DND-41 (cell line): ENCODE measurements at places on chromosomes 6 and 20.

DNA sequence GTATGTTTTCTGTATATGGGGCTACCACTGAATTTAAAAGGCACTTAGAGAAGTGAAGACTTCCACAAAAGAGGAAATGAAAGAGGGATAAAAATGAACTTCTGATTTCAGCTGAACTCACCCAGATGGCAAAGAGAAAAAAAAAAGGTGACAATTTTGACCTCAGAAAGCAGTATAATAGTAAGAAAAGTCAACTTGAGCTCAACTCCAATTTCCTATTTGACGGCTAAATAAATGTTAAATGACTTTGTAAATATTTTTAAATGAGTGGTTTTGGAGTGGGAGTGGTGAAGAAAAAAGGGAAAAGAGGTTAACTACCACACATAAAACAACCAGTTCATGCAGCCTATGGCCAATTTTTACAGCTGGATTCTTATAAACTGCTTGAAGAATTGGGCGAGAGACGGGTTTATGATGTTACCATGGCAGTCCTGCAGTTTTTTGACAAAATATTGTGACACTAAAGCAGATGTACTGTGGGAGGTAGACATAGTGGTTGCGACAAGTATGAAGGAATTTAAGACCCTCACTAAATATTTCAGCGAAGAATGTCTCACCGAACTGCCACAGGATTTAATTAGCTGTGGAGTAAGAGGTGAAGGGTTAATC lies 49.8 kb upstream of the ADTRP start:
- H3K27ac ChIP-seq = no peak overlapping the region
- no peak for DNase-seq
- no peaks in the 10 kb centered on the region for H3K4me1 ChIP-seq
- no peak overlapping the region for H3K4me3 ChIP-seq
- no peaks in the 10 kb centered on the region for H3K27me3 ChIP-seq
- H3K36me3 ChIP-seq = no peaks in the 10 kb centered on the region

DNA sequence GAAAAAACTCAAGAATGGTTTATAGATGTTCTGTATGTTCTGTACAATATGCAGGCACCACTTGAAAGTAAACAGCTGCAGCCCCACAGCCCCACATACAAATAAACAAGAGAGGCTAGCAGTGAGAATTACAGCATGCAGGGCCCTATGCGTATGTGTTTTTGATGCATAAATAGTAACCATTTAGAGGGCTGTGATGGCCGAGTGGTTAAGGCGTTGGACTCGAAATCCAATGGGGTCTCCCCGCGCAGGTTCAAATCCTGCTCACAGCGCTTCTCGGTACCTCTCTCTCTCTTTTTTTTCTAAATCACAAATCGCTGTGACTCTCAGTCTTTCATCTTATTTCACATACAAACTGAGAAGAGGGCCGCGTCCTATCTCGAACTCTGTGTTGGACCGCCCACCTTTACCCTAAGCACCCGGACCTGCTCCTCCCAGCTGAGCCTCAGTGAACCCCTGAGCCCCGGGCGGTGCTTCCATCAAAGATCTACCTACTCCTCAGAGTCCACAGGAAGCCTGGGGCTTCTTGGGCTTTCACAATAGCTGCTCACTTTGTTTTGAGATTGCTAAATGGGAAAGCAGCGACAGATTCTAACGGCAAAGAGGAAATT lies 37.7 kb upstream of the PRSS16 start:
- no peak for DNase-seq
- H3K4me3 ChIP-seq = no peak overlapping the region
- H3K27me3 ChIP-seq = peaks cover 12% of the 10 kb centered on the region
- H3K27ac ChIP-seq = no peak overlapping the region
- H3K36me3 ChIP-seq = no peaks in the 10 kb centered on the region
- H3K4me1 ChIP-seq = no peaks in the 10 kb centered on the region

DNA sequence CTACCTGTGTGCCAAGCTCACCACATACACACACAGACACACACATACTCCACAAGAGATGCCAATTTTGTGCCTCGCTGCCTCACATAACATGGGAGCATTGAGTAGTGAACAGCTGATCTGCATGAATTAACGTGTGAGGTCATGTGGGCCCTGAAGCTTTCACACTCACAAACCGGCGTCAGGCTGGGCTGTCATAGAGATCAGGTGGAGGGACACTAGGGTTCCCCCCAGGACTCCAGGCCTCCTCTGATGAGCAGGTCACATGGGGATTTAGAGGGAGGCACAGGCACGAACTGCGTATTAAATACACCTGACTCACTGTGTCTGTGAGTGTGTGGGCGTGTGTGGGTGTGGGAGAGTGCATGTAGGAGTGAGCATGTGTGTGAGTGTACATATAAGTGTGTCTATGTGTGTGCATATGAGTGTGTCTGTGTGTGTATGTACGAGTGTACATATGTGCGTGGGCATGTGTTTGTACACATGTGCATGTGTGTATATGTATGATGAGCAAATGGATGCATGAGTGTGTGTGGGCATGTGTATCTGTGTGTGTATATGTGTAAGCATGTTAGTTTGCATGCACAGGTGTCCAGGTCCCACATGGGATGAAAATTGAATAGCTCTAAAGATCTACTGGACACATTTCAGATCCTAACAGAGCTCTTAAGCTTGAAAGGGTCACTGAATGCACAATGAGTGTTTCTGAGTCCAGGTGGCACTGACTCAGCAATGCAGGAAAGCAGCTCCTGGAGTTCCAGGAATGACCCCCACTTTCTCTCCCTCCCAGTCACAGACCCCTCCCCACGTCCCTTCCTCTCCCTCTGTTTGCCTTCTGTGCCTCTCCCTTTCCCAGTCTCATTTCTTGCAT lies 336.6 kb downstream of the PREX1 start:
- no peaks in the 10 kb centered on the region for H3K36me3 ChIP-seq
- DNase-seq = no peak
- no peaks in the 10 kb centered on the region for H3K4me1 ChIP-seq
- H3K27me3 ChIP-seq = peaks cover 9% of the 10 kb centered on the region

DNA sequence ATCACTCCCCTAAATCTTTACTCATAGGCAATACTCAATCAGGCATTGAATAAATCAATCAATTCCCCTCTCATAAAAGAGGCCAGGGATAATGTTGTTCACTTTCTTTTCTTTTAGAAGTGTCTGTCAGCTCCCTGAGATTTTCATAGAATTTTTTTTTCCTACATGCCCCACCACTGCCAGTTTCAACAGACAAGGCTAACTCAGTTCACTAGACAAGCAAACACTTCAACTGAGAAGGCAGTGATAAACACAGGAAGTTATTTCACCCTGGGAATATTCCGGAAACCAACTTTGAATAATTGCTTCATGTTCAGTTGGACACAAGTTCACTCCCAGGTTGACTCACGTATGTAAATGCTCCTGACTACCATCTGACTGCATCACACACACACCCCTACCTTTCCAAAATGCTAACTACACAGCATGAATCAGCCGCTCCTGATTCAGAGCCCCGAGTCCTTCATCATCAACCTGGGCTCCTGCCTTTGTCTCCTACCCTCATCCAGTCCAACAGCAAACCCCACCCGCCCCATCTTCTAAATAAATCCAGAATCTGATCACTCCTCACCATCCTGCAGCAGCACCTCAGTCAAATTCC lies 143.9 kb downstream of the BCAS1 start:
- no peaks in the 10 kb centered on the region for H3K36me3 ChIP-seq
- no peak for DNase-seq
- H3K4me1 ChIP-seq = no peaks in the 10 kb centered on the region
- peaks cover 16% of the 10 kb centered on the region for H3K27me3 ChIP-seq

DNA sequence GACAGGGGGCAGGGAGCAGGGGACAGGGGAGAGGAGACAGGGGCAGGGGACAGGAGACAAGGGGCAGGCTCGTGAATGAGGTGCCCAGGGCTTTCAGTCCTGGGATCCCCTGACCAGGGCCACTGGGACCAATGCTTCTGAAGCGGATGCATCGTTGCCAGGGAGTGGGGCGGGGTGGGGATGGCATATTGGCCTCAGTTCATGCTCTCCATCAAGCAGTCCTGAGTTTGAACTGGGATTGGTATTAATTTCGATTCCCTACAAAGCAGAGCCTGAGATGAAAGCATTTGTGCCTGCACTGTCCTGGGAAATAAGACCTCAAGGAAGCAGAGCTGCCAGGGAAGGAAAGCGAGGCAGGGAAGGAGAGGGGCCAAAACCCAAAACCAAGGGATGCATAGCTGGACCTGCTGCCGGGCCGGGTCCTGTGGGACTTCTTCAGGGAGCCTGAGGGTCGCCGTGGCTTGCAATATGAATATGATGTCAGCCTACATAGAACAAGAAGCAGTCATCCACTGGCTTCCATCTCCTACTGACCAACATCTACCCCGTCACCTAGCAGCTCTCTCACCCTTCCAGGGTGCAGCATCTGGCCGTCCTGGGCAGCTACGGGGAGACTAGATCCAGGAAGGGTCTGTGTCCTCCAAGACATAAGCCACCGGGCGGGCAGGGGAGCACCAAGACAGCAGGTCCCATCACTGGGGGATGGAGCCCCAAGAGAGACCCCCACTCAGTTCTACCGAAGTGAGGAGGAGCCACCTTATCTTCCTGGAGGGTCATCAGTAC lies 233.3 kb downstream of the SYNDIG1 start:
- no peaks in the 10 kb centered on the region for H3K36me3 ChIP-seq
- DNase-seq = no peak
- H3K27ac ChIP-seq = no peak overlapping the region
- H3K4me1 ChIP-seq = 0 out of 2 replicates have a peak, but pooled peaks cover 9% of the 10 kb centered on the region

DNA sequence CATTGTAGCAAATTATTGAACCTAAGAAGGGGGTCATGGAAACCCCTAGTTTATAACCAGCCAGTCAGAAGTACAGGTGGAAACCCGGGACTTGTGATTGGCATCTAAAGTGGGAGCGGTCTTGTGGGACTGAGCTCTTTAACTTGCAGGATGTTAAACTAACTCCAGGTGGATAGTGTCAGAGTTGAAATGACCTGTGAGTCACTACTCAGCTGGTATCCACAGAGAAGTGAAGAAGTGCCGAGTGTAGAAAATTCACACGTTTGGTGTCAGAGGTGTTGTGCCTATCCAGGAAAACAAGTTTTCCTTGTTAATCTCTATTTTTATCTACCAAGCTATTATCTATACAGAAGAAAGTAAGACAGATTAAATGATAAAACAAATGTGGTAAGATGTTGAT lies 179.7 kb downstream of the ADGRG6 start:
- DNase-seq = no peak
- no peaks in the 10 kb centered on the region for H3K36me3 ChIP-seq
- H3K27me3 ChIP-seq = no peaks in the 10 kb centered on the region
- H3K27ac ChIP-seq = no peak overlapping the region
- peaks cover 9% of the 10 kb centered on the region for H3K4me1 ChIP-seq

GRCh38 chr6:167651318-167652041 lies 175.2 kb upstream of the AFDN start:
- H3K27ac ChIP-seq = no peak overlapping the region
- H3K36me3 ChIP-seq = no peaks in the 10 kb centered on the region
- H3K4me1 ChIP-seq = no peaks in the 10 kb centered on the region
- no peak for DNase-seq
- H3K27me3 ChIP-seq = no peaks in the 10 kb centered on the region

- no peak for DNase-seq
- peaks cover 14% of the 10 kb centered on the region for H3K4me1 ChIP-seq
- no peaks in the 10 kb centered on the region for H3K36me3 ChIP-seq
Measured at GRCh38 chr20:24340933-24341332, 128.5 kb upstream of the SYNDIG1 start.

DNA sequence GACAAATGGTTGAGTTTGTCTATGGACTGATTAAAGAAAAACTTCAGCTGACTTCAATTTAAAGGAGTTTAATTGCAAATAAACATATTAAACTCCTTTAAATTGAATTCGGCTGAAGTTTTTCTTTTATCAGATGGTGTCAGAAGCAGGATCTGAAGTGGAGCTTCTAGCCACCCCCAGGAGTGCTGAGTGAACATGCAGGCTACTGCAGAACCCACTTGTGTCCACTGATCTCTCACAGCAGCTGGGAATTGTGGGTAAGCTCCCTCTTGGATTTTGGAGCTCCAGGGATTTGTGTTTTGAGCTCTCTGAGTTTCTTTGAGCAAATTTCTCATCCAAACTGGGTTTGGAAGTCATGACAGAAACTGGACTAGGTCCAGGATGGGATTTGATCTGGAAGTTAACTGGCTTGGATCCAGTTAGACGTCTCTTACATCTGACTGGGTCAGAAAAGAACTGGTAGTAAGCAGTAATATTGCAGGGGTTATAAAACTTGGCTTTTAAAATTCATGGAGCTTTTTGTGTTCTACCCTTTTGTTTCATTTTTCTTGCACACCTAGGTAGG lies 95.8 kb upstream of the UST start:
- no peaks in the 10 kb centered on the region for H3K36me3 ChIP-seq
- H3K4me3 ChIP-seq = no peak overlapping the region
- no peak for DNase-seq

DNA sequence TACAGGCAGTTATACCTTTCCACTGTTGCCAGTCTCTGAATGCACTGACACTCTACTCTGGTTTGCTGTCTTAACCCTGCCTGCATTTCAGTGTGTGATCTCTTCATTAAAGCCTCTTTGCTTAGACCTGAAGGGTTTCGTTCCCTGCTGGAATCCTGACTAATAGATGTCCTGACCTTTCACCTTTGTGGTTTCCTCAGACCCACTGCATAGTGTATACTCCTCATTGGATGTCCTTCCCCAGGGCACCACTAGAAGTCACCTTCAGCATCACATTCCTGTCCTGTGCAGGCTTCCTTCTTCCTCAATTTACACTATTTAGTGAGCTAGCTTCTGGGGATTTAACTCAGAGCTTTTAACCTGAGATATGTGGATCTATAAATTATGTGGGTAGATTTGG lies 120.6 kb downstream of the RCAN2 start:
- H3K27me3 ChIP-seq = peaks cover 11% of the 10 kb centered on the region
- no peak for DNase-seq
- no peak overlapping the region for H3K27ac ChIP-seq
- H3K4me3 ChIP-seq = no peak overlapping the region
- no peaks in the 10 kb centered on the region for H3K36me3 ChIP-seq

GRCh38 chr6:138956244-138956924 lies 31.7 kb downstream of the REPS1 start:
- no peak overlapping the region for H3K4me3 ChIP-seq
- 0 out of 2 replicates have a peak overlapping the region, but pooled peaks have one; percentile 6 for H3K27ac ChIP-seq
- DNase-seq = no peak
- no peaks in the 10 kb centered on the region for H3K27me3 ChIP-seq
- H3K4me1 ChIP-seq = peaks cover 18% of the 10 kb centered on the region

- peaks cover 78% of the 10 kb centered on the region for H3K36me3 ChIP-seq
- DNase-seq = no peak
- peak overlapping the region; percentile 91 for H3K27ac ChIP-seq
- H3K4me3 ChIP-seq = peak overlapping the region; percentile 88
- peaks cover 58% of the 10 kb centered on the region for H3K4me1 ChIP-seq
- no peaks in the 10 kb centered on the region for H3K27me3 ChIP-seq
Measured at GRCh38 chr6:31666337-31666965, 571 bp downstream of the CSNK2B start.

GRCh38 chr6:160766989-160767646 lies 65.1 kb downstream of the PLG start:
- H3K27me3 ChIP-seq = no peaks in the 10 kb centered on the region
- H3K36me3 ChIP-seq = no peaks in the 10 kb centered on the region

- no peak overlapping the region for H3K4me3 ChIP-seq
- no peaks in the 10 kb centered on the region for H3K36me3 ChIP-seq
- peak; percentile 79 for DNase-seq
- H3K27ac ChIP-seq = no peak overlapping the region
- peaks cover 23% of the 10 kb centered on the region for H3K4me1 ChIP-seq
- peaks cover 5% of the 10 kb centered on the region for H3K27me3 ChIP-seq
Measured at GRCh38 chr20:53949319-53949839, 121.0 kb downstream of the BCAS1 start.
